ENCODE measurements at places on chromosomes 2 and 18.

- DNase-seq: no peak
Observed at GRCh38 chr18:36887114-36887513, 58.2 kb downstream of the KIAA1328 start.

DNA sequence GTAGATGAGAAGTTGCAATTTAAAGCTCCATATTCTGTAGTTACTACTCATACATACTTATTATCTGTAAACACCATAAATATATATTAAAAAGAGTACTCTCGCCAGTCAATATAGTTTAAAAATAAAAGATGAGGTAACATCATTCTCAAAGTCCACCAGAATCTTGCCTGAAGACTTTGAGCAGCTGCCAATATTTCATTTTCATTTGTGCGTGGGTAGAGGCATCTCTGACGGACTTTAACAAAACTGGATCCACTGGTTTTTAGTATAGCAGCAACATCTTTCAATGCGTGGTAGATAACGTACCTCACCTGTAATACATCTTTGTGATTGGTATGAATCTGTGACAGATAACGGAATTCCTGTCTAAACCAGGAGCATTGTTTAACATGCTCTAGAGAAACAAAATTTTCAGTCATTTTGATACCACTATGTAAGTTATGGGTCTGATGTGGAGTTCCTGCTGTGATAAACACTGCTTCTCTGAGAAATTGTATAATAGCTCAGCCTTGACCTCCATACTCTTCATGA, 45.0 kb downstream of the WDR75 start:
- no peak for DNase-seq

- DNase-seq: no peak
Observed at GRCh38 chr2:68673631-68674030, 30.3 kb downstream of the PROKR1 start.

GRCh38 chr2:136217996-136218395, 100.0 kb upstream of the CXCR4 start:
- DNase-seq: no peak

GRCh38 chr18:78136986-78137385, 842.6 kb upstream of the SALL3 start:
- no peak for DNase-seq

DNA sequence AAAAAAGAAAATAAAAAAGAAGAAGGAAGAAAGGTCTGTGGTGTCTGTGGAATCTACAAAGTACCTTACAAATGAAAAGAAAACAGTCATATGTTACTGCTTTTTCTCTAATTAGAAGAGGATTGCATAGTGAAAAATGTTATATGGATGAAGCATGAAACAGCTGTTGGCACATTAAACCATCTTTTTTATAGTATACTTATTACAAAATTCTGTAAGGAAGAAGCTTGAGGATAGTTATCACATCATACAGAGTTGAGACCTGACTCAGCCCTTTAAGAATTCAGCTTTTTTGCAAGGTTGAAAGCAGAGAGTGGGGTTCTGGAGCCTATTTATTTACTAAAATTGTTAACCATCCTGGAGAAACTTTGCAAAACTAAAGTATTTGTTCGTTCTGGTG, 222.7 kb downstream of the PHLPP1 start:
- DNase-seq: no peak

DNA sequence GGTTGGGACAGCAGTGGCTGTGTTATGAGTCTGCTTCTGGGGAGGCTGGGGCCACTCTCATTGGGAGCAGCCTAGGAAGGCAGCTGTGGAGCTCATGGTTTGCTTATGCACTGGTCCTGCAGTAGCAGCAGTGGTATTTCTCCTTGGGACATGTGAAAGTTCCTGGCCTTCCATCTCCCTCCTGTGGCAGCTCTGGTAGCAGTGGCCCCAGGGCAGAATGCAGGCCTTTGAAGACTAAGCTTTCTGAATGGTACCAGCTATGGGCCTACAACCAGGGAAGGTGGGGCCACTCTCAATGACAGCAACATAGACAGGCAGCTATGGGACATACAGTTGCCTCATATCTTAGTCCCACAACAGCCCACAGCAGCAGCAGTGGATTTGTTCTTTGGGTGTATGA, 117.3 kb upstream of the VWC2L start:
- no peak for DNase-seq

All from prostate gland (tissue), 2 donors.